ENCODE measurements at places on chromosomes 2 and 18. TPM values are rescaled to one million over a fixed set of nuclear protein-coding genes. Genes with fewer than 3 reads are reported as not detected.

Gene LOXHD1
- total RNA-seq = not detected

Gene HAUS1
- total RNA-seq = 40.9 TPM

Gene PTPRN
- 1.2 TPM for total RNA-seq

Gene LYG2
- not detected for total RNA-seq

Gene OTX1
- total RNA-seq = not detected

Gene TMEFF2
- under 0.01 TPM for total RNA-seq

Gene RUFY4
- total RNA-seq = not detected

Gene UGT1A3
- total RNA-seq = not detected

Gene ADCYAP1
- not detected for total RNA-seq

Gene UGT1A4
- not detected for total RNA-seq

Gene CCBE1
- 53.0 TPM for total RNA-seq
